ENCODE measurements at places on chromosomes 1 and 21.

- peak; percentile 75 for DNase-seq
Observed at GRCh38 chr1:26336477-26337205, 17.3 kb downstream of the CRYBG2 start.

DNA sequence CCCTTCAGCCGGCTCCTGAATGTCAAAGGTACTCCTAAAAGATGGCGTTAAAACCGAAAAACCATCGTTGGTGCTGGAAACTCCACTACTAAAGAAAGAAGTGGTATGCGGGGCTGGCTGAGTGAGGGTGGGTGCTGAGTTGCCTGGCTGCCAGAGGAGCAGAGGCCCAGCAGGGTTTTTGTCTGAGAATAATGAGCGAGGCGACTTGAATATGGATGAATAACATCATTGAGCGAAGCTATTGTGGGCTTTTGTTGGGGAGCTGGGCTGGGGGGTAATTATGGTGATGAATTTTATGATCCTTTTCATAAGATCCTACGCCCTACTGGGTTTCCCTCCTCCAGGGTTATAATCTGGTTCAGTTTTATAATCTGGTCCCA lies 2.0 kb downstream of the PDPN start:
- no peak for DNase-seq

DNA sequence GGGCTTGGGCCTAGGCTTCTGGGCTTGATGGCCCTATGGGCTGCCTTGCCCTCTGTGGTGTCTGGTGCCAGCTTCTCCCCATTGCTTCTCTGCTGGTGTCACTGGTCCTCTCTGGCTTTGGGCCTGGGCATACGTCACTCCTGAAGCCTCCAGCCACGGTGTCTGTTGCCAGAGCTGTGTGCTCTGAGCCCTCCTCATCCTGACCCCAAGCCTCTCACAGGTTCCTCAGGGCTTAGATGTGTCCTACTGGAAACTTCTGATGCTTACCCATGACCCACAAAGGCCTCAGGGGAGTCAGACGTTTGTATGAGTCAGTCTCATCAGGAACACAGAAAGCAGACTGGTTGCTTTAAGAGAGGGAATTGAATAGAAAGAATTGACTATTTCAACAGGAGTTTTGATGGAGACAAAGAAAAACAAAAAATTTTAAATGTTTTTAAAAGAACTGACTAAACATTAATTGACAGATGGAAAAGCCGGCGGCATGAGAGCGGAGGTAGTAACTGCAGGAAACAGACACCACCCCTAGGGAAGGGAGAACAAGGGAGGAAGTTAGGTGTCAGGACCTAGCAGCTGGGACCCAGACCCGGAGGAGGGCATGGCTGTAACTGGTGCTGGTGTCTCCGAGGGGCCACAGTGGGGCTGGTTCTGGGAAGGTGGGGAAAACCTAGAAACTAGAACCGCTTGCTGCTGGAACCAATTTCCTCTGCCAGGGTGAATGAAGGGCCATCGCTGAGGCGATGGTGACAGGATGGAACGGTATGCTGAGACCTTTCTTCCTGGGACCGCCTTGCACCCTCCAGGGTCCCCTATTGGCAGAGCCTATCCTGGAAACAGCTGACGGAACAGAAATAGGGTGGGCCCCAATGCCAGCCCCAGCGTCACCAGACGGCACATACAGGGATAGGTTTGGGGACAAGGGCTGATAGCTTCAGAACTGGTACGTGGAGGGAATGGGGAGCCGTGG lies 40.0 kb upstream of the CITED4 start:
- peak; percentile 28 for DNase-seq

DNA sequence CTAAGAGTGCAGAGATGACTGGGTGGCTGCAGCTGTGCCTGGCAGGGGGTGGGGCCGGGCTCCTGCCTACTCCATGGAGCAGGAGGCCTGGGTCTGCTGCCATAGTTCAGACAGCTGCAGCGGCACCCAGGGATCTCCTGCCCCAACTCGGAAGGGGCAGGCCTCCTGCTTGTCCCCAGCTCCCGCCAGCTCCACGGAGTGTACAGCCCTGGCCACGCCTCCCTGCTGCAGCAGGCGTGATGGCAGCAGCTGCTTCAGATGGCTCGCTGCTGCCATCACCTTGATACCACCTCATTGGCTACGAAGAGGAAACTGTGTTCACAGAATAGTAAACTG lies 35.9 kb downstream of the ACTL8 start:
- DNase-seq: no peak

GRCh38 chr21:45039317-45040156 lies 34.8 kb upstream of the ADARB1 start:
- DNase-seq: no peak

DNA sequence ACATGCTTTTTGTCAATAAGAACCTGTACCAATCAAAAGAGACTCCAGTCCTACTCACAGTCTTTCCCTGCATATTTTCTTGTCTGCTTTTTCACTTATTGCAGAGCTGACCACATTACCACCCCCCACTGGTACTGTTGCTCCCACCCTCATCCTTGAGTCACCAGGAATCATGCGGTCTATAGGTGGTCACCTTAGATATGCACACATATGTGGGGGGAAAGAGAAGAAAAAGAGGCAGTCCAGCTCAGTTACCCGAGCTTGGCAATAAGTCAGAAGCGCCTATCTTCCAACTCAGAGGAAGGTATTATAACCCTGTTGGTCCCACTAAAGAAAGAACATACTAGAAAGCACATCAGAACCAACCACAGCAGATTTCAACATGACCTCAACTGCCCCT lies 119.2 kb downstream of the SMYD2 start:
- DNase-seq: no peak

DNA sequence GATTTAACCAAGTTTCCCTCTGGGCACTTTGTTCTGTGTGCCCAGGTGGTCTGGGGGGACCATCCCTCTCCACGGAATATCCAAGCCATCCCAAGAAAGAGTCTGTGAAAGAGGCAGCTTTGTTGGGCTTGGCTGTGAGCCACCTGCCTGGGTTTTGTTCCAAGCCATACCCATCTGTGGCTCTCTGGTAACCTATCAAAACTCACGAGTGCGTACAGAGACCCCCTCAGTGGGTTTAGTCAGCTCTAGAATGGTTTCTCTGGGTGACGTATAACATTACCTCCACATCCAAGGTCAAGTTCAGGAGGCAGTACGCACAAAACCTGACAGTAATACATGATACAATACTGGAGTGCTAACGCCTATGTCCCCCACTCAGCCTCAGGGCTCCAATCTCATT lies 54.2 kb downstream of the DNTTIP2 start:
- DNase-seq: no peak

DNA sequence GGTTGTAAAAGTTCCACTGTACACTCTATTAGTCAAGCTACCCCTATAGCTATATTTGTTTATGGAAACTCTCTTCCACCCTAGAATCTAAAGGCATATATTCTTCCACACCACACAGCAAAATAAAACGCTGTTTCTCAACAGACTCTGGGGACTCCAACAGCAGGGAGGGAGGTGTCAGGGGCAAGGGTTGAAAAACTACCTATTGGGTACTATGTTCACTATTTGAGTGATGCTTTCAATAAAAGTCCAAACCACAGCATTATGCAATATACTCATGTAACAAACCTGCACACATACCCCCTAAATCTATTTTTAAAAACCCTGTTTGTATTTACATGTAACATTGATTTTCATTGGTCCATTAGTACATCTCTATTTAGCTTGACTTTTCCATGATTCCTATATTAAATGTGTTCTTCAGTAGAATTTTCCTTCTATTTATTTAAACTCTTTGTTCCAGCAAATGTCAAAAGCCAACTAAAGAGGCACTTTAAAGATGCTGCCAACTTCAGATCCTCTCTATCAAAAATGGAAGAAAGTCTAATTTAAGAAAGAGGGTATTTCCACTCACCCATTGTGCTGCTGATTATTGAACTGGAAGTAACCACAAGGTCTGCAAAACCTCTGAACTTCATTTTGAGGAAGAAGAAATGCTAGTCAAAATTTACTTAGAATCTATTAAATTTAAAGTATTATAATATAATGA lies 26.2 kb downstream of the RGS7 start:
- no peak for DNase-seq

DNA sequence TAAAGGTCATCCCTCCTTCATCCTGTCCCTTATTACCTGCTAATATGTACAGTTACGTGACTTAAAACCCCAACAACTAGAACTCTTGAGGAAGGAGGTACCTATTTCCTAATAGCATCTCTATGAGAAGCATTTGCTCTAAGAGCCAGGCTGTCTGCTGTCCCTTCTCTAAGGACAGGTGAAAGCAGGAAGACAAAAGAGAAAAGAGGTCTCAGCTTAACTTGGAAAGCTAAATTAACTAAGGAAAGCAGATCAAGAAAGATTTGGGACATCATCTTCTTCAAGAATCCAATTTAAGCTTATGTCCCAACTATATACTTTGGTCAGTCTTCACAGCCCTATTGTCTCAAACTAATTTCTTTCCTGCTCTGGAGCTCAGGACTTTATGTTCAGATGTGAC lies 2.9 kb downstream of the EGLN1 start:
- no peak for DNase-seq

DNA sequence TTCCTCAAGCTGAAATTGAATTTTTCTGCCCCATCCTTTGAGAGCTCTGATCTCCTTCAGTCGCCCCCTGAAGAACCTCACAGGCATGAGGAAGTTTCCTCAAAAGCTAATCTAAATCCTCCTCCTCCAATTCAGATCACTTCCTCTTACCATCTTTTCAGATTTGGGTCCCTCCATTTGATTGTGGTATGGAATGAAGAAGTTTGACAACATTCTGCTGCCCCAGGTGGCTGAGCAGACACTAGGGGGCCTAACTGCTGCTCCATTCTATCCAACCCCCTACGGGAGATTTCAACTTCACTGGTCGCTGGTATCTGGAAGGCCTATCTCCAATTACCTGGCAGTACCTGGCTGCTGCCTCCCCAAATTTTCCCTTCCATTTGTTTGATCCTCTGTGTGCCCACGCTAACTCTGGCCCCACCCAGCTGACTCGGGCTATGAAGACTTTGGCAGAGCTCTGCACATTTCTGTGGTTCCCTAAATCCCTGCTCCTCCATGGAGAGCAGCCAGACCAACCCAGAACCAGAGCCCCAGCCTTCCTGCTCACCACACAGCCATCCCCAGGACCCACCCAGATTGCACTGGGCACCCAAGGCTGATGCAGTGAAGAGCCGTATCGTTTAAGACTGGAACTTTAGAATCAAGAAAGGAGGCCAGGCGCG lies 7.8 kb downstream of the IRF6 start:
- DNase-seq: no peak

GRCh38 chr1:176559878-176560277 lies 96.9 kb downstream of the PAPPA2 start:
- DNase-seq: peak; percentile 44

GRCh38 chr1:44786138-44786840 lies 1.7 kb downstream of the BEST4 start:
- DNase-seq: peak; percentile 45

DNA sequence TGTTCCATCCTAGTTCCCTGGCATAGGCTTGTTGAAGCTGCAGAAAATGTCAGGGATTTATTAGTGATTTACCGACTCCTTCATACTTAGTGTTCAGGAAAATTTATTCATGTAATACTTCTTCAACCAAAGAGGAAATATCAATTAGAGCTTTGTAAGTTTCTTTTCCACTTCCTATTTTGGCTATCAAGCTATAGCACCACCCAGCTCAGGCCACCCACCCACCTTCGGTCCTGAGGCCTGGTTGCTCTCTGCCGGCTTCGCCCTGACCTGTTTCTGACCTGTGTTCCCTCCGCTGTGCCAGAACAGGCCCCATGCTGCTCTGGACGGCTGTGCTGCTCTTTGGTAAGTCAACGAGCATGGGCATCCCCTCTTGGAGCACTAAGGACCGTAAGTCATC lies at the start of gene FCRL6:
FCRL6 (plus strand) TSS at position 250 of the 400 bp plus-strand sequence; CDS start at position 315, 65 bp downstream.
- DNase-seq: no peak

DNA sequence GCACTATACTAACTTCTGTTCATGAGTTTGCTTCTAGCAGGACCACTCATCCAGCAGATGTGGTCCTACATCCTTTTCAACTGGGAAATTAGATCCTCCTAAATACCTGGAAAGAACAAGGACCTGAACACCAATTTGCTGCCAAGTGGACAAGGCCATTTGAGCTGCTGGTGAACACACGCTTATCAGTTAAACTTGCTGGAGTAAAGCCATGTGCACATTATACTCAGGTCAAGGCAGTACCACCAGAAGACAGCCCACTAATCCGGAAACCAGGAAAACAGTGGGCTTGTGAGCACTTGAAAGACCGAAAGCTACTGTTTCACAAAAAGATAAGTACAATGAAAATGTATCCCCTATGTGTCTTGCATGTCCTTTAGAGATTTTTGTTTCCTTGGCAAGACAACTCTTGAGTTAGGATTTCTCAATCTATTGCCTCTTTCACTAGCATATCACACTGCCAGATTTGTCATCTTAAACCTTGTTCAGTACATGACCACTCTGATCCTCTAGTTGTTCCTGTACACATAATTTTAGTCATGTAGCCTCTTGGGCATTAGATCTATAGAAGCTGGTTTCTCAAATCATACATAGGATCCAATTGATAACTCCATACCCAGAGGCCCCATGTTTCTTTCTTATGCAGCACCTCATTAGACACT lies 4.5 kb upstream of the REN start:
- DNase-seq: no peak

DNA sequence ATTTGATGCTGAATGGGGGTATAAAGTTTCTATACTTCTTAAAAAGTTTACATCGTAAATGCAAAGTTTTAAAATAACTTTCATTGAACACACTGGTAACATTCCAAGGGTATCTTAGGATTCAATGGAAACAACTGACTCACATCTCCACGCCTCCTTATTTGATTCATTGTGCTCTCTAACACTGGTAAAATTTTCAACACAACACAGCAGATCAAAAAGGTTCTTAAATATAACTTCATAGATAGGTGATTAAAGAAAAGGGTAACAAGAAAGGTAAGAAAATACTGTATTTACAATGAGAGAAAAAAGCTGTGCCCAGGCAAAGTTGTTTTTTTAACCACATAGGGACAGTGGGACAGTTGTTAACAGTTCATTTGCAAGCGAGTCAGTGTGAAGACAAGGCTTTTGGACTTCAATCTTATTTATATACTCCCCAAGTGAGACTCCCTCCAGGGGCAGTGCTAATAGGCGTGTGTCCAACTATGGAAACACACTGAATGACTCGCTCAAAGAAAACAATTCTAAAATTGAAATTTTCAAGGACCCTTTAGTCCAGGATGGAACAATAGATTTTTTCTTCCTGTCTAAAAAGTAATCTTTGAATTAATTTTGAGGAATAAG lies 140.5 kb downstream of the TIAM1 start:
- peak; percentile 18 for DNase-seq

GRCh38 chr1:81296601-81297000 lies 504.1 kb upstream of the ADGRL2 start:
- no peak for DNase-seq

GRCh38 chr1:178382372-178382771 lies 114.4 kb downstream of the CLEC20A start:
- DNase-seq: no peak

GRCh38 chr1:51381964-51382363 lies 51.6 kb upstream of the TTC39A start:
- DNase-seq: no peak
